Hindlimb muscle (tissue), 1 donor: ENCODE measurements at places on chromosomes 7 and 10. TPM values are rescaled to one million over a fixed set of nuclear protein-coding genes. Genes with fewer than 3 reads are reported as not detected.

- DNase-seq: no peak
Measured at GRCh38 chr7:5649641-5650040, 131.8 kb downstream of the RNF216 start.

DNA sequence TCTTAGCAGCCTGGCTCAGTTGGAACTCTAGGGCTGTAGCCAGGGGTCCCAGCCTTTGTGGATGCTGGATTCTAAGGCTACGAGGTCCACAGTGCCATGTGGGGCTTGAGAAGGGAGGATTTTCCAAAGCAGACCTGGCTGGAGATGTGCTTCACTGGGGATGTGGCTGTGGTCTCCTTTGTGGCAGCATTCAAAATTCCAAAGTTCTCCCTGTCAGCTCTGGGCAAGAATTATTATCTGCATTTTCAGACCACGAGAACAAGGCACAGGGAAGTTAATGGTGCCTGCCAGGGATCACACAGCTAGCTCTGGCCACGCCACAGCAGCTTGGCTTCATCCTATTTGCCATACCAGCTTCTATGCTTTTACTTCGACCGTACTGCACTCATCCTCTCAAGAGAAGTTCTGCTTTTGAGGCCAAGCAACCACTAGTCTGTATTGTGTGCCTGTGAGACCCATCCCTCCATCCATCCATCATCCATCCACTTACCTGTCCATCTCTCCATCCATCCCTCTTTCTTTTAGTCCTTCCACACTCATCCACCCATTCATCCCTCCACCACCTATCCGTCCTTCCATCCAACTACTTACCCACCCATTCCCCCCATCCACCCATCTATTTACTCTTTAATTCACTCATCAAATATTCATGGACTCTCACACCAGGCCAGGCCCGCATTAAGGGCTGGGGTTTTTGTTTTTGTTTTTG, 71.5 kb downstream of the ZMIZ1 start:
- no peak for DNase-seq

DNA sequence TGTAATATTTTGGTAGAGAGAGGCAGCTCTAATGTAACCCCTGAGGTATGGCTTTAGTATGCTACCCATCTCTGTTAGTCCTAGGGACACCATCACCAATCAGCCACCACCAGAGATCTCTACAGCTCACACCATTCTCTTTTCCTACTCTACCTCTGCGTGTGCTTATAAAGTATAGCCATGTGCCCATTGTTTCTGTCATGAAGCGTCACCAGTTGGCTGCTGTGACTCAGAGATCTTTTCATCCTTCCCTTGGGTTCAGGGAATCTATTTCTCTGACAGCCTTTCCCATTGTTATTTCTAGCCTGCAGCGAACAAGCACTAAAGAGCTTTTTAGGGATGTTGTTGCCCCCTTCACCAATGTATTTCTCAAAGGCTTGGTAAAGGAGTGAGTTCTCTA, 103.3 kb downstream of the TPST1 start:
- no peak for DNase-seq

DNA sequence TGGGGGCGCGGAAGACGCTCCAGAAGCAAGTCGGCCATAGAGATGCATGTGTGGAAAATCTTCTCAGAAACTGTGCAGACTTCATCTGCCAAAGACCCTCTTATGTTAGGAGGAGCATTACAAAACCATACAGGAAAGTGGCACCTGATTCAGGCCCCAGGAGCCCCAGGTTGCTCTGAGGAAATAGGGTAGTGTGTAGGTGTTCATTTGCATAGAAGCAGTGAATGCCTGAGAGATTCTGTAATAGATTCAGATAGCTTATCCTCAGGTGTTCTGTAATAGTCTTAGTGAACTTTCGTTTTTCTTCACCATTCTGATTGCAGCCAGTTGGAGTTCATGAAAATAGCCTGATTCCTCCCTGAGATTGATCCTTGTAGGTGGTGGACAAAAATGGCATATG, 106.4 kb upstream of the GJD4 start:
- DNase-seq: no peak

DNA sequence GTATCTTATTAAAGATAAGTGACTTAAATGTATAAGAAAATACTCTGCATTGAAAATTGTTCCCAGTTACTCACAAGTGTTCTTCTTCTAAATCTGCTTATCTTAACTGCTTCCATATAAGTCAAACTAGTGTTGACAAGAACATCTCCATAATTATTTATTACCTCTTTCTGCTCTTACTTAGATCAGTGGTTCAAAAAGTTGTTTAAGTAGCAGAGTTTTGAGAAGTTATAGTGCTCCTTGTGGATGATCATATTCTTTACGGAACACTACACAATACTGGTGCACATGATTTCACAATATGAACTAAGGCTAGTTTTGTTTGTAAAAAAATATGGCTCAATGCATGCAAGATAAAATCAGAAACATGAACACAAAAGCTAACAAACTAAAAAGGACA, 168.4 kb downstream of the SEMA3D start:
- no peak for DNase-seq

DNA sequence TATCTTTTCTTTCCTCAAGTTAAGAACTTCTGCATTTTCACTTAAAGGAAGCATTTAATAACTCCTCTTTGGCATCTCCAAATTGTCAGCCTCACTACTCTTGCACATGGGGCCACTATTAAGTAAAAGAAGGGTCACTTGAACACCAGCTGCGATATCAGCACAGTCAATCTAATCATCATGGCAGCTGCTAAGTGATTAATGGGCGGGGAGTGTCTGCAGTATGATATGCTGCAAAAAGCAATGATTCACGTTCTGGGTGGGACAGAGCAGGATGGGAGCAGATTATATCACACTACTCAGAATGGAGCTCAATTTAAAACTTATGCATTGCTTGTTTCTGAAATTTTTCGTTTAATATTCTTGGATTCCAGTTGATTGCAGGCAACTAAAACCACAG, 447.4 kb upstream of the PFKP start:
- DNase-seq: no peak

- no peak for DNase-seq
Measured at GRCh38 chr7:1516586-1517251, 12.5 kb upstream of the INTS1 start.

Gene CHAT
- polyA plus RNA-seq: not detected
